ENCODE measurements at places on chromosomes 7 and 10.

- peak; percentile 57 for DNase-seq
These were observed 812 bp downstream of the PROSER2 start for GRCh38 chr10:11823989-11824346.

DNA sequence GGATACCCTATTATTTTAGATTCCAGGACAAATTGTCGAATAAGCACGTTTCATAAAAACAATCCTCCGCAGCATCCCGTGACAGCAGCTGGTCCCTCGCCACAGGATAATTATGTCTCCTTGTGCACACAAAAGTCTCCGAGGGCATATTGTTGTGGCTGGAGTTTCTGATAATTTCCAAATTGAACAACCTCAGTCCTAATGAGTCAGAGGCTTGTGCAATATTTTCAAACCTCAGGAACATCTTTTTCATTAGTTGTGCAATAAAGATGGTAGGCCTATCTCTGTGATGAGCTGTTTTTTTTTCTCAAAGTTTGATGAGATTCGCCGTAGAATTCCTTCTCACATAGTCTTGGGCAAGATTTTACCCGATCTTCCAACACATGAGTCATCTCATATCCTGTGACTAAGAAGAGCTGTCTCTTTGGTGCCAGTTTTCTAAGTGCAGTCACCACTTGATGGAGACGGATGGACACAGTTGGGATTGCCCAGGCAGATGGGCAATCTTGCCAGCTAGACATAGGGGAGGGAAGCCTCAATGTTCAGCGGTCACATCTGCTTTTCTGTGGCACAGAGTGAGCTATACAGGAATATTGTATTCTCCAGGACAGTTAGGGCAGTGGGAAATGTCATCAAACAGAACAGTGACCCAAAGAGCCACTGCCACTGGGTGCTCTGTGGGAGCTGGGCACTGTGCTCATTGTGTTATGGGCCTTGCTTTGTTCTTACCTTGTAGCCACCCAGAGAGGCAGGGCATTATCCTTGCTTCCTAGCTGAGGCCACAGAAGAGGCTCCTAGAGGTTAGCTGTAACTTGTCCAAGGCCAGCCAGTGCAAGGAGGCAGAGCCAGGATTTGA lies 7.8 kb downstream of the HTRA1 start:
- no peak for DNase-seq

GRCh38 chr7:138756591-138757242 lies 41.1 kb upstream of the TMEM213 start:
- no peak for DNase-seq

- no peak for DNase-seq
These were observed 5.8 kb downstream of the NEBL start for GRCh38 chr10:20891338-20891714.

GRCh38 chr10:4721999-4722753 lies 103.8 kb upstream of the AKR1E2 start:
- no peak for DNase-seq

GRCh38 chr7:21806388-21806787 lies 139.3 kb downstream of the CDCA7L start:
- no peak for DNase-seq

- DNase-seq, result no peak
These were observed 110.6 kb downstream of the PTPN20 start for GRCh38 chr10:47021850-47022249.

GRCh38 chr7:41027428-41028115 lies 675.3 kb downstream of the INHBA start:
- no peak for DNase-seq

DNA sequence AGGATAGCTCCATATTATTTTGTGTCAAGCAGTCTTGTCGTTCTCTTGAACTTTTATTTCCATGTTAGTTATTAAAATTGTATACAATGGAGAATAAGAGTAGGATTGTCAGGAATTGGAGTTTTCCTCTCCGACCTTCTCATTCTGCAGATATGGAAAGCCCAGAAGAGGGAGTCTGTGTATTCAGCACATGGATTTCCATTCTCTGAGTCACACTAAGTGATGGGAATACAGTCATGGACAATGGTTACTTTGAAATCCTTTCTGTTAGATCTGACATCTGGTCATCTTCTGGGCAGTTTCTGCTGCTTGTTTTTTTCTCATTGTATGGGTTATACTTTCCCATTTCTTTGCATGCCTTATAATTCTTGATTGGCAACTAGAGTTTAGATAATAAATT lies 5.0 kb upstream of the TASOR2 start:
- no peak for DNase-seq

- peak; percentile 59 for DNase-seq
These were observed at the start of gene FOXK1 for GRCh38 chr7:4681886-4682620. Gene FOXK1, plus strand, starts transcription at chr7:4682295. Its CDS starts 14 bp downstream, at chr7:4682309.

GRCh38 chr10:77417806-77418640 lies 219.6 kb downstream of the KCNMA1 start:
- no peak for DNase-seq

GRCh38 chr7:157829491-157829890 lies 492.7 kb downstream of the DNAJB6 start:
- no peak for DNase-seq

Measured in right kidney (tissue), 9 donors.